ENCODE measurements at places on chromosomes 3 and 15.

DNA sequence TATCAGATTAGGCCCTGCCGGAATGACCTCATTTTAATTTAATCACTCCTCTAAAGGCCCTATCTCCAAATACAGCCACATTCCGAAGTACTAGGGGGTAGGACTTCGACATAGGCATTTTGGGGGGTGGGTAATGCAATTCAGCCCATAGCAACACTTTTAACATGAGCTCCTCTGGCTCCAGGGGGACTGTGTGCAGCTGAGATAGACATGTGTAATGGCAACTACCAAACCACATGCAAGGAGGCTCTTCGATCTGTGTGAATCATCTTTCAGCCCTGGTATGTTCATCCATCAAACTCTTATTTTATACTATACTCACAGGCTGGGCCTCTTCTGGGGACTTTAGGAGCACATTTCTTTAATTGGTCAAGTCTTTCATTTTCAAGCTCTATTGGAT lies 57.4 kb upstream of the PPARG start:
- DNase-seq, result no peak

GRCh38 chr15:49627407-49627877 lies 6.6 kb downstream of the DTWD1 start:
- DNase-seq, result no peak

GRCh38 chr3:79467721-79468120 lies 300.1 kb downstream of the ROBO1 start:
- no peak for DNase-seq

DNA sequence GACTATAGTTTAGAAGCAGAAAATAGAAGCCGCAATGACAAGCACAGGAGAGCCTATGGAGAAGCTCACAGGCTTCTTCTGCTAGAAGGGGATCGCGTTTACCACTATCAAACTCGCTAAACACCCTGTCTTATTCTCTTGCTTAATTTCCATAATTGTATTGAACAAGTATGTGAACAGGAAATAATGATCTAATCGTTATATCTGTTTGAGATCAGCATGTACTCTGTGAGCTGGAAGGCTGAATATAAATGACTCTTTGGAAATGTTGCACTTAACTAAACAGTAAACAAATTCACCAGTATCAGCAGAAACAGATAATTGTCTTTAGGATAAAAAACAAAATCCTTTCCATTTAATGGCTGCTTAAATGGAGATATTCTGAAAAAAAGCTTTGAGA lies 15.0 kb downstream of the NEK10 start:
- no peak for DNase-seq

DNA sequence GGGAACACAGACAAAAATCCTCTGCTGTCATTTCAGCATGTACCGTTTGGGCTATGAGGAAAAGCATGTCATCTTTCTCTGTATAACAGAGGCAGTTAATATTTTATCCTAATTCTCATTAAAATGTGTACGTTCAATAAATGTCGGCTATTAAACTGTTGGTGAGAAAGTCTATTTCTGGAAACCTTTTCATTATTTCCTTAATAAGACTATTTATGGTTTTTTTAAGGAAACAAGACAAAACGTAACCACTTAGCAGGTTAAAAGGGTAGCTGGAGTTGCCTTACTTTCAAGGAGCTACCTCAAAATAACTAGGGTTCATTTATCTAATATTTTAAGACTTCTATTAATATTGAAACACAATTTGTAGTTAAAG lies 1.8 kb upstream of the STT3B start:
- no peak for DNase-seq

- DNase-seq, result no peak
Observed at GRCh38 chr15:96889734-96890480, 559.4 kb downstream of the NR2F2 start.
